ENCODE measurements at places on chromosomes 7 and 10.
A peak's percentile ranks its signal among the peaks of the same experiment; 100 is the strongest.

DNA sequence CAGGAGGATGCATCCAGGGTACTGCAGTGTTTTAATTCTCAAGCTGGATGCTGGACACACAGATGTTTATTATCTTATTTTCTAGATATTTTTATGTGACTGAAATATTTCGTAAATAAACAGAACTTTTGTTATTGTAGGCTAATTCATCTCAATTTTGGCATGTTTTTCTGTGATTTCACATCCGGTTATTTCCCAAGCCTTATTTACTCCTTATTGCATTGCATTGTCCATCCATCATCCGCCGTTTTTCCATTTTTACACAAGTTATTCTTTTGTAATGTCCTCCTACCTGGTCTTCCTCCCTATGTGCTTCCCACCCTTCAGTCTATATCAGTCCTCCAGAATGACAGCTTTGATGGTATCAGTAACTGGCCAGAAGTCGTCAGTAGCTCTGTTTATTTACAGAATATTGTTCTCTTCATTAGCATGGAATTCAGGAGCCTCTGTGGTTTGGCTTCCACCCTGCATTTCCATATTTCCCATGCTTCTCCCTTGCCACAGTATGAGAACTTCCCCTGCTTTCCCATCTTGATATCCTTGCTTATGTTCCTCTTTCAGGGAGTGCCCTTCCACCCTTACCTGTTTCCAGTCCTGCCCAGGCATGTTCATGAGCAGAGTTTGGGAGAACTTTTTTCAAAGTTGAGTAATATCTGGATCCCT, 16.1 kb downstream of the GNAI1 start:
- DNase-seq, result no peak

DNA sequence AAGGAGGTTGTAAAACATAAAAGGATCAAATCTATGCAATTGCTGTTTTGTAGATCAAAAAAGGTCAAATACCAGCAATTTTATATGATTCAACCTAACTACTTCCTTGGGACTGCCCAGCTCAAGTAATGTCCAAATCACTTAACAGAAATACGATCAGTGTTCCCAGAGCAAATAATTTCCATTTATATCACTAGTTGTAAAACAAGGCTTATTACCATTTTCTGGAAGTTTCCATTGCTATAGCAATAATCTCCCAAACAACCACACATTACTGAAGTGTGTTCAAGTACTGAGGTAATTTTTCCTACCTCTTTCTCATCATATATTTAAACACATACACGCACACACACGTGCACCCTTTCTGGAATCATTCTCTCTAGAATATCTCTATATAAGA, 123.3 kb downstream of the NRCAM start:
- DNase-seq, result no peak

DNA sequence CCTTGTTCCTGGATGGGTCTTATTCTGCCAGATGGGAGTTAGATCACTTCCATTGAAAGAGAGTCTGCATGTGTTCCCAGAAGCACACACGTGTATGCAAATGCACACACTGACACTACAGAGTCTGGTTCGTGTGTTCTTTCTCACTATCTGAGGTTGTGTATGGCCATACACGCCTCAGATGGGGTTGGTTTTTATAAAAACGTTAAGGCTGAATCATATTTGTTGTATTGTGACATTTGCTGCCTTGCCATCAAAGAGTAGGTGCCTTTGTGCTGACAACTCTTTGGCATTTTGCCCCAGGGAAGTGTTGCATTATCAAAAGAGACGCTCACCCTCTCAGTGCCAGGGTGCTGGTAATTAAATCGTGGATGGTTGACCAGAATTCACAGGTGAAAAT, 37.7 kb upstream of the HDAC9 start:
- peak; percentile 50 for DNase-seq

DNA sequence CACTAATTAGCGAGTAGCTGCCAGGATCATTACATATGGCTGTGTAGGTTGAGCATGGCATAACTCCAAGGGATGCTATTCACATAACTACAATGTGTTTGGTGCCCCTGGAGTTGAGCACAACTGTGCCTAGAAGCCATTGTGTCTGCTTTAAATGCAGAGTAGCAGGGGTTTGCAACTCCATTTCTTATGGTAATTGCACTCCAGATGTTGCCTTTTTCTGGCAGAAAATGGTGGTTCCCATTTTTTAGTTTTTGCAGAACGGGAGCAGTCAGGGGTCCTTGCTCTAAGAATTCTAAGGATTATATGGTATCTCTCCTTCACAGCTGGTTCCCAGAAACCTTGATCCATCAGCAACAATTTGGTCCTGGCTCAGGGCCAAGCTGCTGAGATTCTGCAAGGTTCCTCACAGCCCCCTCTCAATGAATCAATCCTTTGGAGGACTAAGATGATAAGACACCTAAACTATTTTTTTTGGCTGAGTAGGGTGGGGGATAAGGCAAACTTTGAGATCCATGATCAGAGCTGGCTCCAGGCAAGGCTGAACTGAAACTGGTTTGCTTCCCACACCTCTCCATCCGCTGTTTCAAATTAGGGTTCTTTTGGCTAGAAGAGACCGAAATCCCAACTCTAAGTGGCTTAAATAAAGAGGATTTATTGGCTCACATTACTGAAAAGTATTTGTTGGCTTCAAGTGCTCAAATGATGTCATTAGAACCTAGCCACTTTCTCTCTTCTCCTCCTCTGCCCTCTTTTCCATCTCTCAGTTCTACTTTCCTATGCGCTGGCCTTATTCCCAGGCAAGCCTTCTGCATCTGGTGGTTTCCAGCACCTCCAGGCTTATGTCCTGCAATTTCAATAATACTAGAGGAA, 97.5 kb upstream of the CCDC6 start:
- no peak for DNase-seq

DNA sequence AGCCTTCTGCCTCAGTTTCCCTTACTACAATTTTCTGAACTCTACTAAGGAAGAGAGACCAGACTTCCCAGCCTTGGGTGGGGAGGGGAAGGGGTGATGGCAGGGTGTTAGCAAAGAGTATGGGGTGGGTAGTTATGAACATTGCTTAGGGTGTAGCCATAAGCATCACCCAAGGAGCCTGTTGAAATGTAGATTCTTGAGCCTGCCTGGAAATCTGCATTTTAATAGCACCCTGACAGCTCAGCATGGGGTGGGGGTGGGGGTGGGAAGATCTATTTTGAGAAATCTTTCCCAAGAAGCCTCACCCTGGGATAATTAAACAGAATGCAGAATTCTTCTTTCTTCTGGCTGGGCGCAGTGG, 164.8 kb downstream of the NRF1 start:
- DNase-seq, result no peak

DNA sequence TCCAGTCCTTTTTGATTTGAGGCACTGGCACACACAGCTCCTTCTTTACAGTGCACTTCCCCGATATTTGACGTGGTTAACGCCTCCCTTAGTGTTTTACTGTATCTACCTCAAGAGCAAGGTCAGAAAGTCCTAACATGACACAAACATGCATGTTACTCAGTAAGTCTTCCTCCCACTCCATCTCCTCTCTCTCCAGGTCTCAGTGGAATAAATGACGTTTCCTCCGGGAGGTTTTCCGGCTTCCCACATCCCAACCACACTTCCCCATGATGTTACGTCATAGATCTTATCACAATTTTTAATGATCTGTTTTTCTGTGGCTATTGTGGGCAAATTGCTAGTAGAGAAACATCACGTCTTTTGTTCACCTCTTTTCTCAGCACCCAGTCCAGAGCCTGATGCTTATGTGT, 165.7 kb downstream of the PTPN20 start:
- DNase-seq, result peak; percentile 75

DNA sequence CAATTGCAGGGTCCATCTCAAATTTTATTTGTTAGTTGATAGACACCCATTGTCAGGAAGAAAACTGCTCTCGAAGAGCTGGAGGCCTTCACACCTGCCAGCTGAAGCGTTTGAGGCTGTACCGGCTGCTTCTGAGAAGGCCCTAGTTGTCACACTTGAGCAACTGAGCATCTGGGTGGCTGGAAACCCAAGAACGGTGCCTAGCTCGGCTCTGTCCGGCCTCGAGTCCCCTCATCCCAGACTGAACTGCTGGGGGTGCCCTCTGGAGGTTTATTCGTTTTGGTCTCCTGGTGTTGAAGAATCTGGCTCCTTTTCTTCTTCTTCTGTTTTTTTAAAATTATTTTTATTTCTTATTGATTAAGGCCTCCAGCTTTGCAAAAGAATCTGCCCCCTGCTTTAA, 59.3 kb upstream of the EXOC6 start:
- no peak for DNase-seq

DNA sequence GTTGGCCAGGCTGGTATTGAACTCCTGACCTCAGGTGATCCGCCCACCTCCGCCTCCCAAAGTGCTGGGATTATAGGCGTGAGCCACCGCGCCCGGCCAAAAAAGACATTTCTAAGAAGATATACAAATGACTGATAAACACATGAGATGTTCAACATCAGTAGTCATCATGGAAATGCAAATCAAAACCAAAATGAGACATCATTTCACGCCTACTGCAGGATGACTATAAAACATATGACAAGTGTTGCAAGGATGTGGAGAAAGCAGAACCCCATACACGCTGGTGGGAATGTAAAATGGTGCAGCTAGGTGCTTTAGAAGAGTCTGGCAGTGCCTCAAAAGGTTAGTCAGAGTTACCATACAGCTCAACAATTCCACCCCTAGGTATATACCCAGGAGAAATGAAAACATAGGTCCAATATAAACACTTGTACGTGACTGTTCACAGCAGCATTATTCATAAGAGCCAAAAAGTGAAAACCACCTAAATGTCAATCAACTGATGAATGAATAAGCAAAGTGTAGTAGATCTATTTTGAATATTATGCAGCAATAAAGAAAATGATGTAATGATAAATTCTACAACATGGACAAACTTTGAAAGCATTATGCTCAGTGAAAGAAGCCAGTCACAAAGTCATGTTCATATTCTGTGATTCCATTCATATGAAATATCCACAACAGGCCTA, 24.5 kb downstream of the TMEM209 start:
- DNase-seq, result peak; percentile 49

DNA sequence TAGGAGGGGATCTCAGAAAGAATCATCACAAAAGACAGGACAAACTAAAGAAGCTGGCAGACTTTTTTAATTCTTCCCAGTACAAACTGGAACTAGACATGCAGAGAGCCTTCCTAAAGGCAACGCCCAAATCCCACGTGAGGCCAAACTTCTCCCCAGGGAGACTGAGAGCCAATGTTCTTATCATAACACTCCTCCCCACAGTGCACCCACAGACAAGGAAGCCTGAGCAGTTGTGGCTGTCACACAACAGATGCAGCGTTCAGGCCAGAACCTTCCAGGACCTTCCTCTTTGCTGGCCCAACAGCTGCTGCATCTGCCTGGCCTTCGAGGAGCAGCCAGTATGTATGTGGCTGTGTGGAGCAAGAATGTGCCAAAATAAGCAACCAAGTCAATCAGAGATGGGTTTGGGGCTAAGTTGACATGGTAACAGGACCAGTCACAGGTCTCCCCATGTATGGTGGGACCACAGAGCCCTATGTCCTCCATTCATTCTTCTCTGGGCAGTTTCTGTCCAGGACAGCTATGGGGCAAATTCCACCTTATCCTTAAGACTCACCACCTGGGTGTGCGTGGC, 34.9 kb downstream of the SRPK2 start:
- peak; percentile 71 for DNase-seq

DNA sequence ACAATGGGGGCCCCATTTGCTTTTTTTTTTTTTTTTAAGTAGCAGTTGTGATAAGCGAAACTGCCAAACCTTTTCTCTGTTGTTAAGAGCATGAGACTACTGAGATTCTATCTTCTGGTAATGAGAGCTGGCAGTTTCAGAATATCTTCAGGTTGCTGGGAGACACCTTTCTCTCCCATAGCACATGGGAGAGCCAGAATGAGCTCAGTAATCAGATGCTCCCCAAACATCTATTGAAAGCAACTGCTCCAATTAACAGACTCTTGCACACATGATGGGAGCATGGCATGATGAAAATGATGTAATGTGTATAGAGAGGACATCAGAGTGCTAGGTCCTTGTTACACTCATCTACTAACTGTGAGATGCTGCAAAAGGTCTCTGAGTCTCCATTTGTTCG, 18.8 kb downstream of the MYO3A start:
- DNase-seq, result no peak

- DNase-seq, result no peak
These were observed 286.6 kb downstream of the ZNF33B start for GRCh38 chr10:42351745-42352144.

- no peak for DNase-seq
These were observed 8.7 kb upstream of the BAMBI start for GRCh38 chr10:28668363-28669226.

DNA sequence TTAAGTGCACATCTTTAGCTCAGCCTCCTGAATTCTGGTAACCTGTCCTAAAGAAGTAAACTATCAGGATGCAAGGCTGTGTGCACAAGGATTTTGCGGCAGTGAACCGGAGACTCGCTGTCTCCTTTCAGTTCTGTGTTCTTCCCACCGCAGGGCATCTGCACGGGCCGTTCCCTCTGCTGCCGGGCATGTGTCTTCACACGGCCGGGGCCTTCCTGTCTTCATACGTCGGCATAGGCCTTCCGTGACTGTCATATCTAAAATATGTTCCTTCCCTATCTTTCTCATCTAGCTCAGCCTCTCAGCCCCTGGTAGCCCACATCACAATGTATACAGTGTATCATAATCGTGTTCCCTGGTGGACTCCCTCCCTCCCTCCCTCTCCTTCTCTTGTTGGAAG, 16.4 kb downstream of the PALD1 start:
- DNase-seq, result peak; percentile 85

- DNase-seq, result no peak
These were observed 951.1 kb upstream of the ZNF722 start for GRCh38 chr7:63047546-63047945.

- DNase-seq, result no peak
These were observed 545.8 kb upstream of the NRP1 start for GRCh38 chr10:33880291-33880690.

DNA sequence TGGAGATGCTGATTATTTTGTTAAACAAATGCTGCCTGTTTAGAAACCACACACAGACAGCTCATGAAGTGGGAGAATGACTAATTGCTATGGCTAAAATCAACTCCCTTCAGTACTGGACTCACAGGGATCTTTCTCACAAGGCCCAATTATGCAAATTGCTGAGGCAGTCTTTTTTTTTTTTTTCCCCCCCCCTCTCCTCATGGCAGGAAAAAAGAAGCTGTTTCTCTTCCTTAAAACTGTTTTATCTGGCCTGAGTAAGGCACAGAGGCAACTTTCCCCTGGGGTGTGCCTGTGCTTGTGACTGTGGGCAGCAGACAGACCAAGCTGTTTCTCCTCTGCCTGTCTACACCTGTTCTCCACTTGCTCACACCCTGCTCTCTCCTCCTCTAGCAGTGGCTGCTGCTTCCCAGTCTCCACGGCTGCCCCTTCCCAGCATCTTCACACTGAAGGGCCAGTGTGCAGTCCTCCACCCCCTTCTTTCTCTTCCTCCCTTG, 65.4 kb upstream of the STEAP1B start:
- peak; percentile 77 for DNase-seq

GRCh38 chr10:102727037-102727818, 12.8 kb downstream of the SFXN2 start:
- DNase-seq, result peak; percentile 72

DNA sequence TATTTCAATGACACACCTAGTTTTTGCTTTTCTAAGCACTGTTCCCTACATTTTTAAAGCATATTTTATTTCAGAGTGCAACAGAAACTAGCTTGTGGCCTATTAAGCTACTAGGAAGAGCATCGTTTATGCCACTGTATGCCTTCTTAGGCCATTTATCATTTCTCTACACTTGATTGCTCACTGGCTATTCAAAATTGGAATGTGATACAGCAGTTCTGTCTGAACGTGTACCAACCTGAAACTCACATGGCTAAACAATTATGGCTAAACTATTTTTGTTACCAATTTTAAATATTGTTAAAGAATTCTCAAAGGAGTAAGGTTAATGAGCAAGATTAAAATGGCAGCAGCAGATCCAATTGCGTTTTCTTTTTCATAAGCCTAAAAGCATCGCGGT, 105.2 kb downstream of the GSAP start:
- no peak for DNase-seq
